Neuronal stem cell (in vitro differentiated cells): ENCODE measurements at places on chromosomes 2 and 18.

GRCh38 chr2:230821261-230821990 lies 43.3 kb upstream of the ITM2C start:
- no peak for DNase-seq

DNA sequence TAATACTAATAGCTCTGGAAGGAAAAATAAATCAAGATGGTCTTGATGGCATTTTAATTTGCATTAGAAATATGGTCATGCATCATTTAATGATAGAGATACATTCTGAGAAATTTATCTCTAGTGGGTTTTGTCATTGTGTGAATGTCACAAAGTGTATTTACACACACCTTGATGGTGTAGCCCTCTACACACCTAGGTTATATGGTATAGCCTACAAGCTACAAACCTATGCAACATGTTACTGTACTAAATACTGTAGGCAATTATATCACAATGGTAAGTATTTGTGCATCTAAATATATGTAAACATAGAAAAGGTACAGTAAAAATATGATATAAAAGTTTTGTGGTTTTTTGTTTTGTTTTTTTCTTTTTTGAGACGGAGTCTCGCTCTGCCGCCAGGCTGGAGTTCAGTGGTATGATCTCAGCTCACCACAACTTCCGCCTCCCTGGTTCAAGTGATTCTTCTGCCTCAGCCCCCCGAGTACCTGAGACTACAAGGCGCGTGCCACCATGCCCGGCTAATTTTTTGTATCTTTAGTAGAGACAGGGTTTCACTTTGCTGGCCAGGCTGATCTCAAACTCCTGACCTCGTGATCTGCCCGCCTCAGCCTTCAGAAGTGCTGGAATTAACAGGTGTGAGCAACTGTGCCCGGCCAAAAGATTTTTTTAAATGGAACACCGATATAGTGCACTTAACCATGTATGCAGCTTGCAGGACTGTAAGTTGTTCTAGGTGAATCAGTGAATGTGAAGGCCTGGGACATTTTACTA lies 83.7 kb upstream of the UBXN4 start:
- DNase-seq = no peak

- DNase-seq = no peak
Observed at GRCh38 chr2:100972452-100972851, 29.6 kb upstream of the RPL31 start.

GRCh38 chr18:76521417-76522121 lies 26.5 kb upstream of the ZNF516 start:
- no peak for DNase-seq

DNA sequence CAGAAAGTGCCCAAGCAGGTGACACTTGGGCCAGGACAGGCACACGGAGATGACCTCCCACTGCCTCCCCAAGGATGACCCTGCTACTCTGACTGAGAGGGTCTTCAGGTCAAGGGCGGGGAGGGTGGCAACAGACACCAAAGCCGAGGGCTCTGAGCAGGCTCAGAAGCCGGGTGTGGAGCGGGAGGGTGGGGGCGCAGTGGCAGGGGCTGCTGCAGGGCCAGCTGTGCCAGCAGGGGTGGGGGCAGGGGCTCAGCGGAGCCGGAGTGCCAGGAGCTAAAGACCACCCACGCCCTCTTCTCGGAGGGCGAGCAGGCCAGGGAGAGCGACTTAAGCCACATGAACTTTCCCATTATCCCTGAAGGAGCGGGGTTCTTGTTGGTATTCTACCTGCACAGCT lies 93.3 kb upstream of the MBOAT2 start:
- no peak for DNase-seq
